ENCODE measurements at places on chromosomes 5 and 9.

- DNase-seq = no peak
Observed at GRCh38 chr5:120137582-120137981, 326.5 kb upstream of the PRR16 start.

GRCh38 chr9:82031538-82032280 is 43.1 kb downstream of the SPATA31D1 start:
- no peak for DNase-seq

DNA sequence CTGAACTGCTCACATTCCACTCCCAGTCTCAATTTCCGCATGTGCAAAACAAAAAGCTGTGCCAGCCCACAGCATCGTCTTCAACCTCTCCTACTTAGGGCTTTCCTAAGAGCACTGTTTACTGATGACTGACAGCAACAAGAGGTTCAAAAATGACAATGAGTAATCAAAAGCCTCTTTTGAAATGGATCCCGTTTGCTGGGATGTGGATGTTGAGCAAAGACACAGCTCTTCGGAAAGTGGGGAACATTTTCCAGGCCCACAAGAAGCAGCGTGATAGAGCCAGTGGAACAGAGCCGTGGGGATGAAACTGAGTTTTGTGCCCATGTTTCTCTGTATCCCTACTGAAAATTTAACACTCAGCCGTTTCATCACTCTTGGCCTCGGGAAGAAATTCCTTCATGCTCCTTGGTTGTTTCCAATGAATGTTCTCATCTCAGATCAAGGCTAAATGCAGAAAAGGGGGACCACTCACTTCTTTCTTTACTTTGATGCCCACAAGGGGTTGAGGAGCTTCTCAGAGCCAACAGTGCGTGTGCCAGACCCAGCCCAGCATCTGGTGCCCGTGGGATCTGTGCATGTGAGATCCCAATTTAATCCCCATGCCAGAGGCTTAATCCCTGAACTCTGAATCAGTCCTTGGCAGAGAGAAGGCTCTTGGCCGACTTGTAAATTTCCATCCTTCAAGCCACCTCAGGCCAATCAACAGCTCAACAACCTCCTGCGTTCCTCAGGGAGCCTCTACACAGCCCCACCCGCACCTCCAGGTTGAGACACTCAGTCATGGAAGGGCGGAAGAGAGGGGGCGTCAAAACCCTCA is 230.2 kb upstream of the DAPK1 start:
- no peak for DNase-seq

DNA sequence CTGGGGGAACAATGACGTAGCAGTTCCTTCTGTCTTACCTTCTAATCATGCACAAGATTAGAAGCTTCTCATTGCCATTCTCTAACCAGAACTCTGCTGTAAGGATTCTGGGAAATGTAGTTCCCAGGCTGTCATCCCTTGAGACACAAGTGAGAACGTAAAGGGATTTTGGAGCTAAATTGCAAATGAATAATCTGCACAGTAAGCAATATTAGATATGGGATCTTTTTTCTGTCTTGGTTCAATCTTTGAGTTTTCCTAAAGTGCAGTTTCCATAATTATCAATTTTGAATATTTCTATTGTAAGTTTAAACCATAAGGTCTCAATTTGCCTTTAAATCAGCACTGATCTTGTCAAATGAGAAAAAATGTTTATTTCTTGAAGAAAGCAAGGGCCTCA is 189.7 kb upstream of the PLPPR1 start:
- DNase-seq = no peak

- DNase-seq = no peak
Observed at GRCh38 chr5:154849791-154850201, 607 bp downstream of the FAXDC2 start.

GRCh38 chr5:151647320-151647861 is 39.3 kb downstream of the SPARC start:
- DNase-seq = no peak

DNA sequence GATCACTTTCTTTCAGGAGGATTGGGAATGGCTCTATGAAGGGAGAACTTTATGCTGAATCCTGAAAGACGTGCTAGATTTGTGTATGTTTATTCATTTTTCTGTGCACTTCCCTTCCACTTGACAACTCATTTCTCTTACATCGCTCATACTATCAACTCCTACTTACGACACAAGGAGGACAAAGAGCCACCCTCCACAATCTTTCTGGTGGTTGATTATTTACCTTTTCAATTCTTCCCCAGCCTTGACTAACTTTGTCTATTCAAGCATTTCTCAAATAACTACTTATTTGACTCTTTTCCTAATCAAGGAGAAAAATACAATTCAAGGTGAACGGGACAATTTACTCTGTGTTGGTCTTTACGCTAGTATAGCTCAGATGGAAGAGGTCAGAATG is 622.1 kb downstream of the TLR4 start:
- no peak for DNase-seq

- DNase-seq = no peak
Observed at GRCh38 chr5:2307631-2308030, 424.9 kb upstream of the IRX4 start.

GRCh38 chr5:157845914-157846598 is 12.9 kb downstream of the CLINT1 start:
- no peak for DNase-seq

DNA sequence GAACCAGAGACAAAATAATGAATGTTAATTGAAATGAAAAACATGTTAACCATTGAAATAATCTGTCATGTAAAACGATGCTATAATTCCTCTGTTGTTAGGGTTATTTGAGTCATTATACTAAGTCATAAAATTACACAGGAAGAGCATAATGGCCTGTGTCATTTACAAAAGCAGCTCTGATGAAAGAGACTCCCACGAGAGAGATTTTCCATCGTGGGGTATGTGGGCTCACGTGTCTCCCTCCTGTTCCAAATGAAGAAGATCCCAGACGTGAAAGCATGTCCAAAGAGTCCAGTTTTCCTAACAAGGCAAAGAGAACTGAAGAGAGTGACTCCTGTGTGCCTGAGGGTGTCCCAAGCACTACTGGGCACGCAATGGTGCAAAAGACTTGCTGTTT is 379.8 kb downstream of the SPOCK1 start:
- DNase-seq = no peak

GRCh38 chr5:10106806-10107205 is 142.9 kb downstream of the ATPSCKMT start:
- no peak for DNase-seq

GRCh38 chr5:64158827-64159226 is 6.8 kb upstream of the RNF180 start:
- DNase-seq = no peak

- DNase-seq = no peak
Observed at GRCh38 chr5:107653685-107654084, 17.1 kb downstream of the EFNA5 start.

GRCh38 chr5:170306381-170306831 is 8.8 kb upstream of the LCP2 start:
- DNase-seq = no peak

GRCh38 chr9:134359493-134360179 is 33.4 kb downstream of the RXRA start:
- DNase-seq = no peak

DNA sequence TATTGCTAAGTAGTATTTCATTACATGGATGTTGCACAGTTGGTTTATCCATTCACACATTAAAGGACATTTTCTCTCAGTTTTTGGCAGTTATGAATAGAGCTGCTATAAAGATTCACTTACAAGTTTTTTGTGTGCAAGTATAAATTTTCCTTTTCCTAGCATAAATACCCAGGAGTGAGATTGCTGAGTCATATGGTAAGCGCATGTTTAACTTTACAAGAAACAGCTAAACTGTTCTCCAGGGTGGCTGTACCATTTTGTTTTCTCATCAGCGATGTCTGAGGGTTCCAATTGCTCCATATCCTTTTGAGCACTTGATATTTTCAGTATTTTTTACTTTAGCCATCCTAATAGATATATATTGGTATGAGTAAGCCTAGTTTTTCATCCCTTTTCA is 16.4 kb upstream of the ABCA1 start:
- no peak for DNase-seq

DNA sequence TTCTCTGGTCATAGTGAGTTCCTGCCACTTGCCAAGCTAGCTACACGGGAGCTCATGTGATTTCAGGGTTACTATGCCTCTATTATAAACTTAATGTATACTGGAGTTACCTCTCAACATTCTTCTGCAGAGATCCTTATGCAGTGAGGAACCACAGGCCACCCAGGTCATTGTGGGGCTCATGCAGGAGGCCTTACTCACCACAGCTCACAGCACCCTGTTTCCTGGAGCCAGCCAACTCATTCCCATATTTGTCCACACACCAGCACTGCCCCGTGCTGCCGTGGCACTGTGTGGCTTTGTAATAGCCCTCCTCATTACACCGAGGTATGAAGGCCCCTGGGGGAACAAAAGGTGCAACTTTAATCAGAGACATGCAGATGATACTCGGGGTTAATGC is 520.0 kb downstream of the SPOCK1 start:
- no peak for DNase-seq

Data from activated naive CD8-positive, alpha-beta T cell treated with anti-CD3 and anti-CD28 coated beads, Interleukin-2, amount 50 U/mL, for 16 hours (primary cell).